Right atrium auricular region (tissue), 2 donors: ENCODE measurements at places on chromosomes 4 and X. TPM values are rescaled to one million over a fixed set of nuclear protein-coding genes. Genes with fewer than 3 reads are reported as not detected.
A peak's percentile ranks its signal among the peaks of the same experiment; 100 is the strongest.

GRCh38 chr4:56158483-56158882 is 209.7 kb downstream of the CEP135 start:
- no peaks in the 10 kb centered on the region for H3K36me3 ChIP-seq
- no peak overlapping the region for H3K27ac ChIP-seq
- DNase-seq = no peak
- no peak overlapping the region for H3K4me3 ChIP-seq
- H3K4me1 ChIP-seq = no peaks in the 10 kb centered on the region
- H3K27me3 ChIP-seq = no peaks in the 10 kb centered on the region

- no peak overlapping the region for H3K4me3 ChIP-seq
- H3K27ac ChIP-seq = no peak overlapping the region
- H3K4me1 ChIP-seq = no peaks in the 10 kb centered on the region
- no peak for DNase-seq
- no peaks in the 10 kb centered on the region for H3K36me3 ChIP-seq
Observed at GRCh38 chrX:139106069-139106468, 394.6 kb upstream of the FGF13 start.

DNA sequence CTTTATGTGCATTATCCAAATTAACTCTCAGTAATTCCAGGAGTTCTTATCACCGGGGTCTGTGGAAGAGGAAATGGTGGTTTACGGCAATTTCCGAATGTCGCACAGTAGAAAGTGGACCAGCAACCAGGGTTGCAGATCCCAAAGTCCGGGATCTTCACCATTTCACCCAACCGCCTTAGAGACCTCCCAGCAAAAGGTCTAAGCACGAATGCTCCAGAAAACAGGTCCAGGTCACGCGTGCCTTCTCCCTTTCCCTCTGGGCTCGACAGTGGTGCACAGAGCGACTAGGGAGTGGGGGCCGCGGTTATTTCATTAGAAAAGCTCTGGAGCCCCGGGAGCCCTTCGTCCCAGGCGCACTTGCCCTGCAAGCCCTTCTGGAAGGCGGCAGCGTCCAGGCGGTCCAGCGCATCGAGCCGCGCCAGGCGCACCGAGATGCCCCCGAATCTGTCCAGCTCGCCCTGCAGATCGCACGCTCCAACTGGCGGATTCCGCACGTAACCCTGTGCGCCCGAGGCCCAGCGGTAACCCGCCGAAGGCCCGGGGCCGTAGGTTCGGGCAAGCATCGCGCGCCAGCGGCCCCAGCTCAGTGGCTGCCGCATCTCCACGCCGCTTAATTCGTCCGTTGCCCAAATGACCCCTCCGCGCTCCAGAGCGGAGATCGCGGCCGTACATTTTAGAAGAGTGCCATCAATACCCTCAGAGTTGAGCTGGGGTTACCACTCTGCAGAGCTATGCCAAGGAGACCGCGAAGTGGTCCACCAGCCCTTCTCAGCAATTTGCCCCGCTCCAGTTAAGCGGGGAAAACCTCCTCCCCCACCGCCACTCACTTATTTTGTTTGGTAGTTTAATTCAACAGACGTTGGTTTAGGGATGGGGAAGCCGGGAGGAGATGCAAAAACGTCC is at the start of gene NUDT6:
Gene NUDT6 (minus strand): TSS at position 627 of the 906 bp plus-strand sequence. CDS start 25 bp downstream, at position 602.
- H3K27me3 ChIP-seq = no peaks in the 10 kb centered on the region
- peak within 1 kb of the TSS; percentile 75 for H3K27ac ChIP-seq
- peak; percentile 71 for DNase-seq
- peak within 1 kb of the TSS; percentile 79 for H3K4me3 ChIP-seq

- no peaks in the 10 kb centered on the region for H3K36me3 ChIP-seq
- peak; percentile 76 for DNase-seq
- no peaks in the 10 kb centered on the region for H3K27me3 ChIP-seq
- H3K4me3 ChIP-seq = no peak overlapping the region
Observed at GRCh38 chr4:16544251-16544721, 318.0 kb upstream of the TAPT1 start.

DNA sequence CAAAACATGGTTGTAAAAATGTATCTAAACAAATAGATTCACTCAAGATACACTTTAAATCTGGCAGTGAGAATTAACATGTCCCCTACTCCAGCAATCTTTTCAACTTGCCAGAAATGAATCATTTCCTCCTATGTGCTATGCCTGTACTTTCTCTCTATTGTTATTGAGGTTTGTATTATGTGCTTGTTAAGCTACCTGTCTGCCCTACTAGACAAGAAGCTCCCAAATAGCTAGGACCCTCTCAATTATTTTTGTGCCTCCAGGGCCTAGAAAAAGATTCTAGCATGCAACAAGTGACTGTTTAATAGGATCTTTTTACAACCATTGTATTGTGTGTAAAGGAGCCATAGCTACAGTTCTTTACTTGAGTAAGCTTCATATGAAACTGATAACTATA is 3.5 kb upstream of the SAP30 start:
- no peak for DNase-seq
- peak overlapping the region; percentile 51 for H3K27ac ChIP-seq
- no peaks in the 10 kb centered on the region for H3K27me3 ChIP-seq
- H3K36me3 ChIP-seq = no peaks in the 10 kb centered on the region
- no peaks in the 10 kb centered on the region for H3K4me1 ChIP-seq

DNA sequence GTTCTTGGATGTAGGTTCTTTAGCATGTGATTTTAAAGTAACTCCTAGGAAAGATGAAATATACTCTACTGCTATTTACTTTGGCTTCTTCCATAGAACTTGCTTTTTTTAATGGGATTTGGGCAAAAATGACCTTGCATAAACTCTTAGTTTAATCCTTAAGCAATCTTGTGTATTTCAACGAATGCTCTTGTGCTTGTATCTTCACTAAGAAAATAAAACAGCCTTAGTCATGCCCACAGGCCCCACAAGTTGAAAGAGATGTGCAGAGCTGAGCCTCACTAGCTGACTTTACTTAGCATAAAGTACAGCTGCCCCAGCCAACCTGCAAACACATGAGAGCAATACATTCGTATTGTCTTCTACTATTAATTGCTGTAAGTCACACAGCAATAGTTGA is 1609.2 kb downstream of the STIM2 start:
- no peaks in the 10 kb centered on the region for H3K27me3 ChIP-seq
- H3K36me3 ChIP-seq = no peaks in the 10 kb centered on the region
- no peak for DNase-seq
- no peak overlapping the region for H3K4me3 ChIP-seq
- H3K27ac ChIP-seq = no peak overlapping the region

DNA sequence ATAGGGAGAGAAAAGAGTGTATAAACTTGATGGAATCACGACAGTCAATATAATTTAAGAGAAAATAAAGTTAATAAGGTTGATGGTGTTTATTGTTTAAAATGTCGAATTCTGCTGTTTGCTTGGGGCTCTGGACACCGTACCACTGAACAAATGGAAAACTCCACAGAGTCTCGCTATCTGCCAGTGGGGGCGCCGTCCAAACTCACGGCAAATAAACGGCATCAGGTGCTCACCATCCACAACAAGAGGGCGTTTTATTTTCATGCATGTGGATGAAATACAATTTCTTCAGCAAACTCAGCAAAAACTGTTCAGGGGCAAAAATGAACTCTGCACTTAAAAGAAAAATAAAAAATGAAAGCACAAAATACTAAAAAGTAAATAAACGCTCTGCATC is 46.6 kb upstream of the FAM47C start:
- no peak overlapping the region for H3K27ac ChIP-seq
- DNase-seq = no peak
- H3K27me3 ChIP-seq = peaks cover 3% of the 10 kb centered on the region
- no peaks in the 10 kb centered on the region for H3K36me3 ChIP-seq

GRCh38 chr4:178463747-178464146 is 1021.5 kb upstream of the AGA start:
- H3K4me1 ChIP-seq = no peaks in the 10 kb centered on the region
- H3K27ac ChIP-seq = no peak overlapping the region
- no peaks in the 10 kb centered on the region for H3K36me3 ChIP-seq
- DNase-seq = no peak

GRCh38 chr4:77989968-77990367 is 67.2 kb upstream of the FRAS1 start:
- no peaks in the 10 kb centered on the region for H3K27me3 ChIP-seq
- no peak overlapping the region for H3K4me3 ChIP-seq
- no peaks in the 10 kb centered on the region for H3K36me3 ChIP-seq
- DNase-seq = no peak
- no peak overlapping the region for H3K27ac ChIP-seq

GPC4 gene
- total RNA-seq = 3.8 TPM

- H3K27ac ChIP-seq = no peak overlapping the region
- H3K27me3 ChIP-seq = no peaks in the 10 kb centered on the region
- no peaks in the 10 kb centered on the region for H3K4me1 ChIP-seq
- no peak overlapping the region for H3K4me3 ChIP-seq
- H3K36me3 ChIP-seq = no peaks in the 10 kb centered on the region
Observed at GRCh38 chr4:116913451-116913850, 171.9 kb downstream of the TRAM1L1 start.

UGT8 gene
- not detected for total RNA-seq

- DNase-seq = no peak
- H3K36me3 ChIP-seq = no peaks in the 10 kb centered on the region
- H3K27me3 ChIP-seq = no peaks in the 10 kb centered on the region
- peak overlapping the region; percentile 17 for H3K27ac ChIP-seq
Observed at GRCh38 chr4:87677731-87678130, 27.7 kb downstream of the DMP1 start.

SSX1 gene
- total RNA-seq = not detected

GRCh38 chr4:85067342-85067741 is 100.9 kb upstream of the WDFY3 start:
- no peak for DNase-seq
- H3K27me3 ChIP-seq = no peaks in the 10 kb centered on the region
- no peak overlapping the region for H3K4me3 ChIP-seq
- H3K27ac ChIP-seq = no peak overlapping the region
- H3K36me3 ChIP-seq = no peaks in the 10 kb centered on the region
- H3K4me1 ChIP-seq = no peaks in the 10 kb centered on the region

- no peak overlapping the region for H3K27ac ChIP-seq
- no peaks in the 10 kb centered on the region for H3K36me3 ChIP-seq
- H3K4me3 ChIP-seq = no peak overlapping the region
- peaks cover 5% of the 10 kb centered on the region for H3K4me1 ChIP-seq
- H3K27me3 ChIP-seq = no peaks in the 10 kb centered on the region
Observed at GRCh38 chrX:46571423-46572339, 1.9 kb upstream of the CHST7 start.

DNA sequence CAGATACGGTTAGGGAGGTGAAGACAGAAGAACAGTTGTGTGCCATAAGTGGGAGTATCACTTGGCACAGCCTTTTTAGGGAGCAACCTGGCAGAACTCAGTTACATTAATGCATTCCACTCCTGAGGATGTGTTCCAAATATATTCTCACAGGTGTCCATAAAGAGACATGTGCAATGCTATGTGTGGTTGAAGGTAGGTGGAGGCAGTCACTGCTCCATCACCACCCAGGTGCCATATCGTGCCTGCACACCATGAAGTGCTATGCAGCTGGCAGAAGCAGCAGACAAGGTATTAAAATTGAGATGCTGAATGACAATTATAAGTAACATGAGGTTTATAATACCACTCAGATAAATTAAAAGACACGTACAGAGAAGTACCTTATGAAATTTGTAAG is 248.0 kb upstream of the SFRP2 start:
- H3K36me3 ChIP-seq = no peaks in the 10 kb centered on the region
- no peaks in the 10 kb centered on the region for H3K4me1 ChIP-seq
- H3K27me3 ChIP-seq = no peaks in the 10 kb centered on the region
- no peak overlapping the region for H3K27ac ChIP-seq
- DNase-seq = no peak

- no peak overlapping the region for H3K27ac ChIP-seq
- DNase-seq = no peak
- no peak overlapping the region for H3K4me3 ChIP-seq
- H3K4me1 ChIP-seq = no peaks in the 10 kb centered on the region
- H3K36me3 ChIP-seq = no peaks in the 10 kb centered on the region
Observed at GRCh38 chr4:138209094-138209493, 33.1 kb downstream of the SLC7A11 start.

SUPT20HL1 gene
- not detected for total RNA-seq

GRCh38 chrX:154541896-154542722 is 4.5 kb downstream of the G6PD start:
- no peaks in the 10 kb centered on the region for H3K36me3 ChIP-seq
- peak overlapping the region; percentile 76 for H3K27ac ChIP-seq
- DNase-seq = peak; percentile 95
- peaks cover 37% of the 10 kb centered on the region for H3K4me1 ChIP-seq
- H3K4me3 ChIP-seq = no peak overlapping the region

VGLL1 gene
- not detected for total RNA-seq

GRCh38 chr4:6986781-6987587 is 56.2 kb upstream of the TADA2B start:
- peaks cover 65% of the 10 kb centered on the region for H3K4me1 ChIP-seq
- DNase-seq = peak; percentile 93
- H3K27me3 ChIP-seq = no peaks in the 10 kb centered on the region
- peak overlapping the region; percentile 97 for H3K27ac ChIP-seq
- peak overlapping the region; percentile 86 for H3K4me3 ChIP-seq
- H3K36me3 ChIP-seq = no peaks in the 10 kb centered on the region

DNA sequence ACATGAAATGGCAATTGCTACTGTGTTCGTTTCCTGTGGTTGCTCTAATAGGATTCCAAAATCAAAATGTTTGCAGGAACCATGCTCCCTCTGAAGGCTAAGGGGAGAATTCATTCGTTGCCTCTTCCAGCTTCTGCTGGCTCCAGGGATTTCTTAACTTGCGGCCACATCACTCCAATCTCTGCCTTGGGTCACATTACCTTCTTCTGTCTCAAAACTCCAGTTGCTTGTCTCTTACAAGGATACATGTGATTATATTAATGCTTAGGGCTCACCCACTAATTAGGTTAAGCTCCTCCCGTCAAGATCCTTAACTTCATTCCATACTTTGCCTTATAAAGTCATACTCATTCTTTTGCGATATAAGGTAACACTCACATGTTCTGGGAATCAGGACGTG is 208.4 kb downstream of the RBM46 start:
- no peaks in the 10 kb centered on the region for H3K36me3 ChIP-seq
- no peak for DNase-seq
- H3K27ac ChIP-seq = no peak overlapping the region

DNA sequence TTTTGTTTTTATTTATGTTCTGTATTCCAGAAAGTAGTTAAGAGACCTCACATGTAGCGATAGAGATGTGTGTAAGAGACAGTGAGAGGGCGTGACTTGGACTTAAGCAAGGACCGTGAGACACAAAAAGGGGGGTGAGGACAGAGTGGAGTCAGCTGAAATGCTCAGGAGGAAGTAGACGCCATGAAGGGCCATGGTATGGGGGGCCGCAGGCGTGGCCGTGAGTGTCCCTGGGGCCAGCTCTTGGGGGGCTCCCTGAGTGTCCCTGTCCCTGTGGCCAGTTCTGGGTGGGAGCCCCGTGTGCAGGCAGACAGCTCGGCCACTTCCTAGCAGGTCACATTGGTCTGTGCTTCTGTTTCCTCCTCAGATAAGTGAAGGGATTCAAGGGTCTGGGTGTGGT is 23.0 kb upstream of the MSANTD1 start:
- no peaks in the 10 kb centered on the region for H3K4me1 ChIP-seq
- DNase-seq = no peak
- no peak overlapping the region for H3K27ac ChIP-seq
- peaks cover 71% of the 10 kb centered on the region for H3K36me3 ChIP-seq
- H3K27me3 ChIP-seq = no peaks in the 10 kb centered on the region

ARHGEF6 gene
- total RNA-seq = 45.8 TPM

GRCh38 chr4:113256946-113257345 is 207.5 kb downstream of the ANK2 start:
- no peak for DNase-seq
- H3K4me1 ChIP-seq = no peaks in the 10 kb centered on the region
- no peaks in the 10 kb centered on the region for H3K27me3 ChIP-seq
- no peak overlapping the region for H3K27ac ChIP-seq
- H3K36me3 ChIP-seq = peaks cover 13% of the 10 kb centered on the region

GRCh38 chr4:168888715-168889215 is 121.3 kb downstream of the CBR4 start:
- no peak overlapping the region for H3K4me3 ChIP-seq
- H3K36me3 ChIP-seq = peaks cover 81% of the 10 kb centered on the region
- H3K27ac ChIP-seq = no peak overlapping the region
- H3K27me3 ChIP-seq = no peaks in the 10 kb centered on the region
- no peaks in the 10 kb centered on the region for H3K4me1 ChIP-seq

BEND2 gene
- total RNA-seq = not detected
